ENCODE measurements at places on chromosomes 5 and 9.

DNA sequence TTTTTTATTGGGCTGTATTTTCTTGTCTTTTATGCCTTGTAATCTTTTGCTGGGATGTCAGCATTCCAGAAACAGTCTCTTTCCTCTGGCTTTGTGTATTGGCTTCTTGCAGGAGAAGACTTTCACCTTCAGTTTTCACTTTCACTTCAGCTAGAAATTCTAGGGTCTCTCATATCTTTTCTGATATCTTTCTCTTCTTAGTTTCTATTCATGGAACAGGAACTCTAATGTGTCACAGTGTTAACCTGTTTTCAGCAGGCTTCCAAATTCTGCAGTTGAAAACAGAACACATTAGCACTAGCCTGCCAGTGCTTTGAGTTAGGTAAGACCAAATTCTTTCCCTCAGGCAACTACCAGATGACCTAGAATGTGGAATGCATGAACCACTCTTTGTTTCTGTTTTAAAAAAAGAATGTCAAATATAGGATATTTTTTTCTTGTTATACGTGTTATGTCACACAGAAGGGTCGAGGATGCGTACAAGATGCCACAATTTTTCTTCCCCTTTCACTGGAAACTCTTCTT lies 164.7 kb downstream of the TUSC1 start:
- H3K4me3 ChIP-seq: no peak overlapping the region
- DNase-seq: no peak
- H3K36me3 ChIP-seq: no peaks in the 10 kb centered on the region
- no peaks in the 10 kb centered on the region for H3K4me1 ChIP-seq
- H3K27me3 ChIP-seq: no peaks in the 10 kb centered on the region

GRCh38 chr5:155665361-155665760 lies 651.8 kb downstream of the KIF4B start:
- no peaks in the 10 kb centered on the region for H3K36me3 ChIP-seq
- H3K4me3 ChIP-seq: no peak overlapping the region
- no peaks in the 10 kb centered on the region for H3K27me3 ChIP-seq
- no peak overlapping the region for H3K27ac ChIP-seq
- DNase-seq: no peak

- peak overlapping the region; percentile 72 for H3K4me3 ChIP-seq
- H3K27me3 ChIP-seq: peaks cover 2% of the 10 kb centered on the region
- DNase-seq: peak; percentile 74
- peaks cover 6% of the 10 kb centered on the region for H3K36me3 ChIP-seq
- peaks cover 10% of the 10 kb centered on the region for H3K4me1 ChIP-seq
- peak overlapping the region; percentile 91 for H3K27ac ChIP-seq
Observed at GRCh38 chr9:137326445-137327065, 24.5 kb upstream of the NRARP start.

DNA sequence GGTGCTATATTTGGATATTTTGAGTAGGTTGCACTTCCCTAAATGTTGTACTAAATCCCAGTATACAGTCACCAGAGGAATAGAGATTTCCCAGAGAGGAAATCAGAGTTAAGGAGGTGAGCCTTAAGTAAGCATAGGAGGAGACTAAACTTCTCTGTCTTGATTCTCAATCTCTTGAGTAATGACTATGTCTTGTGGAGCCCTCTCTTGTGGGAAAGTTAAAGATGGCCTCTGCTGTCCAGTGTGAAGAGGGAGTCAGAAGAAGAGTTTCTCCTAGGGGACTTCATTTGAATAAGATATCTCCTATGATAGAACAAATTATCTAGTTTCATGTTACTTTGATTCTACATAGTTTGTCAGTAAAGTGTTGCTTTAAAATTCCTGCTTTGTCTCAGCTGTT lies 502.5 kb downstream of the PDE4D start:
- H3K4me3 ChIP-seq: no peak overlapping the region
- no peaks in the 10 kb centered on the region for H3K36me3 ChIP-seq
- H3K27ac ChIP-seq: no peak overlapping the region
- H3K4me1 ChIP-seq: no peaks in the 10 kb centered on the region
- H3K27me3 ChIP-seq: peaks cover 16% of the 10 kb centered on the region

DNA sequence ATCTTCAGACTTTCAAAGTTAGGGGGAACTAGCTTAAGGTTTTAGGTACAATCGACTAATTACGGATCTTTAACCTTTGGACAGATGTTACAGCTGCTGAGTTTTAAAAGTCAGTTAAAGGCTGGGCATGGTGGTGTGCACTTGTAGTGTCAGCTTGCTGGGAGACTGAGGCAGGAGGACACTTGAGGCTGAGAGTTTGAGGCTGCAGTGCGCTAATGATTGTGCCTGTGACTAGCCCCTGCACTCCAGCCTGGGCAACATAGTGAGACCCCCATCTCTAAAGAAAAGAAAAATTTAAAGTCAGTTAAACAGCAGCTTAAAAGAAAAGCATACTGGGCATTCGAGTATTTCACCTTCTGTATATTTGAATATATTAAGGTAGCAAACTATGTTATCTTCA lies 51.4 kb downstream of the JMY start:
- no peak for DNase-seq
- no peak overlapping the region for H3K4me3 ChIP-seq
- no peak overlapping the region for H3K27ac ChIP-seq
- peaks cover 9% of the 10 kb centered on the region for H3K4me1 ChIP-seq
- H3K36me3 ChIP-seq: peaks cover 10% of the 10 kb centered on the region

DNA sequence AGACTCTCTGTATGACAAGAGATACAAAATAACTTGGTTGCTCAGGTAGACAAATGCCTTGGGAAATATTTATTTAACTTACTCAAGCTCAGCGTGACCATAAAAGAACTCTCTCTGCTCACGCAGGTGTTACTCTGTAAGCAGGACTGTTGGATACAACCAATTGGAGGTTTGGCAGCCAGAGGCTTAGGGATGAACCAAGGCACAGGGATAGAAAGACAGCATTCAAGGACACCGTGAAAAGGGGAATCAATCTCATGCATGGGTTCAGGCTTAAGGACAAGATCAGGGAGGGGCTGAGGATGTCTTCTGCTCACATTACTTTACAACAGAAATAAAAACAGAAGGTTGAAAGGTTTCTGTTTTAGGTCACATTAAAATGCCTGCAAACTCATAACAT lies 389.0 kb upstream of the BRINP1 start:
- H3K27me3 ChIP-seq: no peaks in the 10 kb centered on the region
- H3K27ac ChIP-seq: no peak overlapping the region
- no peak for DNase-seq
- H3K36me3 ChIP-seq: no peaks in the 10 kb centered on the region
- no peaks in the 10 kb centered on the region for H3K4me1 ChIP-seq

DNA sequence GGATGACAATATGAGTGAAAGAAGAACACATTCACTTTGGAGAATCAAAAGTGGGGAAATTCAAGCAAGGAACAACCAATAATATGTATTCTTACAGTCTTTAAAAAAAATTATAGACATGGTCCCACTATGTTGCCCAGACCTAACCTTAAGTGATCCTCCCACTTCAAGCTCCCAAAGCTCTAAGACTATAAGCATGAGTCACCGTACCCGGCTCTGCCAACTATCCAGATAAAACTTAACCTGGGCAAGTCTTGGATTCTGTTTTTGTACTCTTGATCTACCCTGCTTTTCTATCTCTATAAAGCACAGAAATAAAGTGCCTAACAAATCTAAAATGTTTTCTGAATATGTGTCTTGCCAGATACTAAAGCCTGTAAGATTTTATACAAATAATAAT lies 30.9 kb downstream of the CEMIP2 start:
- H3K27me3 ChIP-seq: no peaks in the 10 kb centered on the region
- H3K4me1 ChIP-seq: peaks cover 6% of the 10 kb centered on the region
- peak; percentile 17 for DNase-seq
- H3K36me3 ChIP-seq: peaks cover 63% of the 10 kb centered on the region
- no peak overlapping the region for H3K4me3 ChIP-seq

DNA sequence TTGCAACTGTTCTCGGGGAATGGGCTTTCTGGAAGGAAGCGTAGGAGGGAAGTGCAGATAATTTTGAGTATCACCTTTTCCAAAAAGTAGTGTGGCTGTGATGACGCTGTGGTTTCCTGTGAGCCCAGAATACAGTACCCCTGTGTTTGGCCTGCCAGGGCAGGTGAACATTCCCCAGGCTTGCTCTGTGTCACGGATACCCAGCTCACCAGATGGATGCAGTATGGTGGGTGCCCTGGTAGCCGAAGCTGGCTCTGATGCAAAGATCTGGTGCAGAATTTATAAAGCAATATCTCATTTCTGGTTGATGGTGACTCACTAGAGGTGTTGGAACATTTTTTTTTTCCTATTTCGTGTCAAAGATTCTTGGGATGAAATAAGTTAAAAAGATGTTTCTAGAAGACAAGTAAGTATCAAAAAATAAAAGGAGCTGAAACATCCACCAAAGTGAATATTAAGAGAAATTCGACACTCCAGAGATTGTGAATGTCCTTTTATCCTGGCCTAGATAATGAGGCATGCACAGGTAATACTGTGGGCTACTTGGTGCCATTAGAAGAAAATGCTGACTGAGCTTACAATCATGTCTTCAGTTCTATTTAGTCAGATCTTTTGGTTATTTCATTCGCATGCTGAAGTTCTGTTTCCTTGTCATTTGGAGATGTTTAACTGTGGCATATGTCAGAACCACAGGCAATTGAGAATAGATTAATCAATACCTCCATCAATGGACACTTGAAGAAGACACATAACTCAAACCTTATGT lies 200.1 kb downstream of the GADD45G start:
- H3K4me3 ChIP-seq: no peak overlapping the region
- no peak for DNase-seq
- H3K36me3 ChIP-seq: no peaks in the 10 kb centered on the region
- H3K4me1 ChIP-seq: peaks cover 19% of the 10 kb centered on the region
- peaks cover 4% of the 10 kb centered on the region for H3K27me3 ChIP-seq

GRCh38 chr9:105216440-105217178 lies 27.8 kb upstream of the SLC44A1 start:
- no peak for DNase-seq
- H3K27ac ChIP-seq: no peak overlapping the region
- no peaks in the 10 kb centered on the region for H3K4me1 ChIP-seq
- H3K36me3 ChIP-seq: no peaks in the 10 kb centered on the region
- H3K4me3 ChIP-seq: no peak overlapping the region

GRCh38 chr5:137734962-137735554 lies 831 bp downstream of the KLHL3 start:
- H3K27me3 ChIP-seq: peaks cover 3% of the 10 kb centered on the region
- H3K27ac ChIP-seq: no peak overlapping the region
- H3K4me3 ChIP-seq: no peak overlapping the region
- H3K4me1 ChIP-seq: peaks cover 8% of the 10 kb centered on the region
- peak; percentile 74 for DNase-seq
